Lung (tissue), 17 donors: ENCODE measurements at places on chromosomes 5 and 9. TPM values are rescaled to one million over a fixed set of nuclear protein-coding genes. Genes with fewer than 3 reads are reported as not detected.
A peak's percentile ranks its signal among the peaks of the same experiment; 100 is the strongest.

Gene ATP6V0E1
- 113 TPM for total RNA-seq

Gene SCGB3A2
- total RNA-seq: 4,264 TPM

- DNase-seq: no peak
- H3K27ac ChIP-seq: no peak overlapping the region
- H3K4me3 ChIP-seq: no peak overlapping the region
- H3K4me1 ChIP-seq: peaks cover 14% of the 10 kb centered on the region
These were observed 338.9 kb upstream of the PANK3 start for GRCh38 chr5:168917947-168918600.

GRCh38 chr9:120901755-120902568, 24.6 kb downstream of the TRAF1 start:
- H3K4me3 ChIP-seq: no peak overlapping the region
- H3K36me3 ChIP-seq: no peaks in the 10 kb centered on the region
- H3K27me3 ChIP-seq: no peaks in the 10 kb centered on the region
- no peak overlapping the region for H3K27ac ChIP-seq
- no peak for DNase-seq

- peaks cover 72% of the 10 kb centered on the region for H3K4me1 ChIP-seq
- peak; percentile 51 for DNase-seq
- no peaks in the 10 kb centered on the region for H3K36me3 ChIP-seq
- H3K27me3 ChIP-seq: no peaks in the 10 kb centered on the region
These were observed 65.9 kb upstream of the PLPP1 start for GRCh38 chr5:55600497-55601203.

DNA sequence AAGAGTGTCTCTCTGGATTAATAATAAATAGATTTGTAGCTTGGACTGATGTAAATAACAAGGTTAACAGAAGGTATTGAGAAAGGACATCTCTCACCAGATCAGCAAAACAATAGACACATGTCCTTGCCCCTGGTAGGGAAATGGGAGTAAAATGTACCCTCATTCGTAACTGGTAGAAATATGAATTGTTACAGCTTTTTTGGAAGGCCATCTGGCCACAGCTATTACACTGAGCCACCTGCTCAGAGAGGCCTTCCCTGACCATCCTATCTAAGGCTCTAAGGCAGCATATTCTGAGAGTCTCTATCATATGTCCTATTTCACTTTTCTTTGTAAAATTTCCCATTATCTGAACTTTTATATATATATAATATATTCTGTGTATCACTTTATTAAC, 129.1 kb upstream of the MAP1B start:
- no peaks in the 10 kb centered on the region for H3K36me3 ChIP-seq
- DNase-seq: no peak
- no peaks in the 10 kb centered on the region for H3K27me3 ChIP-seq
- no peak overlapping the region for H3K4me3 ChIP-seq
- peaks cover 3% of the 10 kb centered on the region for H3K4me1 ChIP-seq

- H3K4me1 ChIP-seq: no peaks in the 10 kb centered on the region
- no peaks in the 10 kb centered on the region for H3K27me3 ChIP-seq
- H3K36me3 ChIP-seq: no peaks in the 10 kb centered on the region
- no peak overlapping the region for H3K4me3 ChIP-seq
- H3K27ac ChIP-seq: no peak overlapping the region
These were observed 66.1 kb downstream of the CFAP90 start for GRCh38 chr5:7784683-7785380.

DNA sequence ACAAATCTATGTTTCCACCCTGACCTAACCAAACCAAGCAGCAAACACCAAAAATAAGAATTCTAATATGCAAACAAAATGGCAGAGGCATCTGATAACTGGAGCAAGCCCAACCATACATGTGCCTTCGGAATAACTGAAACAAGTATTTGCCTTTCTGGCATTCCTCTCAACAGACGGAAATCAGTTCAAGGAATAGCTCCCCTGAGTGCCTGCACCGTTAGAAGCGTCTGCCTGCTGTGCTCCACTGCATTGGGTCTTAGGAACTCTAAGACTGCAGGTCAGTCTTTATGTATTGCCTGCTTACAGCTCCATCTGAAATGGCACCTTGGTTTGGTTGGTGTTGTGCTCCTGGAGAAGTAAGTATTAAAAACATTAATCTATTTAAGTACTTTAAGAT, 98.5 kb downstream of the MRPS27 start:
- no peak overlapping the region for H3K27ac ChIP-seq
- DNase-seq: no peak
- H3K27me3 ChIP-seq: no peaks in the 10 kb centered on the region
- H3K36me3 ChIP-seq: peaks cover 53% of the 10 kb centered on the region
- H3K4me3 ChIP-seq: no peak overlapping the region

DNA sequence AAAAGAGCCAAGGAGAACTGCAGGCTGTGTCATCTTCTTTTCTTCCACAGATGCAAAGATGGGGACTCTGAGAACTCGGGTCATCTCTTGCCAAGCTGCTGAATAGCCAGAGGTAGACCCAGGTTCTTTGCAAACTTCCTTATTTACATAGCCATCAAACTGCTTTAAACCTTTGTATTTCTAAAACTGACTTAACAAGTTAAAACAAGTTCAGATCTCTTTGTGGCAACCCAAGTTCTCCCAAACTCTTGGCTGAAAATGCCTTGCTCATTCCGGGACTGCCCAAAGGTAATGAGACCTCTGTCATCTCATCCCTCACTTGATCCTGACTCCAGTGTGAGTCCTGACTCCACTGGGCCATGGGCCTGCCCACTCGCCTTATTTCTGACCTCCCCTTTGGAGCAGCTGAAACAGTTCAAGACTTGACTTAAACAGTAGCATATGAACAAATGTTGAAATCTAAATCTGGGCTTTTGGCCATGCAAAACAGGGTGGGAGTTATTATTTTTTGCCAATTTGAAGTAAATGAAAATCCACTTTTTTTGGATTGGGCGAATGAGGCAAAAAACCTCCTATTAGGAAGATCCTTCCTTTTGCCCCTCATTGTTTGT, 50.6 kb downstream of the FBXL7 start:
- peaks cover 4% of the 10 kb centered on the region for H3K4me1 ChIP-seq
- no peaks in the 10 kb centered on the region for H3K27me3 ChIP-seq
- no peaks in the 10 kb centered on the region for H3K36me3 ChIP-seq
- H3K27ac ChIP-seq: no peak overlapping the region
- DNase-seq: peak; percentile 87
- H3K4me3 ChIP-seq: no peak overlapping the region
